ENCODE measurements at places on chromosomes 4 and X.

- no peak for DNase-seq
Measured at GRCh38 chr4:87805971-87806370, 6.6 kb downstream of the IBSP start.

DNA sequence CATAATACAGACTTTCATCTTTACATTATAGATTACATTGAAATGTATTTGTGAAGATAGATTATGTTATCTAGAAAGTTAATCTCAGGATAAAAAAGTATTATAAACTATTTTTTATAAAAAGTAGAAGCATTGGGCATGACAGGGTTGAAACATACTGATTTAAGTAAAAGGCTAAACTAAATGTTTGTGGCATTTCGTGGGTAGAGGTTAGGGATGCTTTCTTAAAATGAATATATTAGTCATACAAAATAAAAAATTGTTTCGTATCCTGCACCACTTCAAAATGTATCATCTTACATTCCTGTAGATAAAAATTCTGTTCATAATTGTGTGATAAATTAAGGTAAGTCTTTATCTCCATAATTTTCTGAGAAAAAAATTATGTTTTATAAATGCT lies 603.6 kb downstream of the SPRY1 start:
- no peak for DNase-seq

DNA sequence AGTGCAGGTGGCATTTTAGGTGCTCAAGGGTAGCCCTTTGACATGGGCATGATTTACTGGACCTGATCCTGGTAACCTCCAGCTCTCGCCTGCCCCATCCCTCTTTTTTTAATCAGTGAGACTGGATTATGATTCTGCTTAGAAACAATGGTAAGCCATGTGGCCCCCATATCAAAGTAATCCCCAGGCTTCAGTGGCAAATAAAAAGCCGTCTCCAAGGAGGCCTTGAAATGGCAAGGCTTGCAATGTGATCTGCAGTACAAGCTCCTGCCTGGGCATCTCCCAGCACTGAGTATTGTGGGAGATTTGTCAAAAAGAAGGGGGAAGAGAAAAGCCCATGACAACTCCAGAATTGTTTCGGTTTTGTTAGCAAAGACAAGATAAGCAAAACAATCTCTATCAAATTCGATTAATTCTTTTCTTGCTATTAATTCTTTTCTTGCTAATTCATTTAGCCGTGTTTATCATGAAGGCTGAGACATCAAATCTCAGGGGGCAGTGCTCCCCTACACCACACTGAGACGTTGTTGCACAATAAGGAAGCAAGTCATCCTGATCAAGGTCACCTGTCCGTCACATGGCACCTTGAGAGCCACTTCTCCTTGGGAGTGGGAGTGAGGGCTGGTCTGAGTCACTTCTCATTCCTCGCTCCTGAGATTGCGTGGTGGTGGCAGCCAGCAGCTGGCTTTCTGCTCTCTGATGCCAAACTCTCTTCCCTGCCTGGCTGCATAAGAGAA lies 312.7 kb upstream of the GATB start:
- DNase-seq, result no peak

- no peak for DNase-seq
Measured at GRCh38 chr4:8472158-8472688, 31.6 kb downstream of the TRMT44 start.

DNA sequence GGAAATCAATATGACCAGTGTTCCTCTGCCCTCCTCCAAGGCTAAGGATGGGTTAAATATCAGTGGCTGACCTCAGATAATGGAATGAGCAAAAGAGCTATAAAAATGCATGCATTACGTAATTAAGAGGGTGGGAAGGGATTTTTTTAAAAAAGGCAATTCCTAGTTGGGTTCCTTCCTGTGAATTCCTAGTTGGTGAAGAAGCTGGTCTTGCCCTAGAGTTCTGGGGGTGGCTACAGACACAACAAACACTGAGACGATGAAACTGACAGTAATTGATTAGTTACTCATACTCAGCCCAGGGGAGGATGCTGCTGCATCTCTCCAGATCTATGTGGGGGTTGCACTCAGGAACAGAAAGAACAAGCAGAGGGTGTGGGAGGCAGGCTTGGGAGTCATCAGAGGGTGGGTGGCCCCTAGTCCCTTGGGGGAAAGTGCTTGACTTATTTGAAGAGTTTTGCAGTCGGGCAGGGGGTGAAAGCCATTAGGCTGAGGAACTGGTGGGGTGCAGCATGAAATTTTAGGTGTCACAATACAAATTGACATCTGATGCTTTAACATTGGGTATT lies 662.0 kb upstream of the FRG1 start:
- no peak for DNase-seq

- no peak for DNase-seq
Measured at GRCh38 chr4:172698256-172698655, 470.4 kb upstream of the GALNT7 start.

Data from effector memory CD4-positive, alpha-beta T cell (primary cell).